ENCODE measurements at places on chromosomes 2 and 18.
A peak's percentile ranks its signal among the peaks of the same experiment; 100 is the strongest.

GRCh38 chr2:135709992-135710391, 31.7 kb upstream of the UBXN4 start:
- DNase-seq: peak; percentile 79

DNA sequence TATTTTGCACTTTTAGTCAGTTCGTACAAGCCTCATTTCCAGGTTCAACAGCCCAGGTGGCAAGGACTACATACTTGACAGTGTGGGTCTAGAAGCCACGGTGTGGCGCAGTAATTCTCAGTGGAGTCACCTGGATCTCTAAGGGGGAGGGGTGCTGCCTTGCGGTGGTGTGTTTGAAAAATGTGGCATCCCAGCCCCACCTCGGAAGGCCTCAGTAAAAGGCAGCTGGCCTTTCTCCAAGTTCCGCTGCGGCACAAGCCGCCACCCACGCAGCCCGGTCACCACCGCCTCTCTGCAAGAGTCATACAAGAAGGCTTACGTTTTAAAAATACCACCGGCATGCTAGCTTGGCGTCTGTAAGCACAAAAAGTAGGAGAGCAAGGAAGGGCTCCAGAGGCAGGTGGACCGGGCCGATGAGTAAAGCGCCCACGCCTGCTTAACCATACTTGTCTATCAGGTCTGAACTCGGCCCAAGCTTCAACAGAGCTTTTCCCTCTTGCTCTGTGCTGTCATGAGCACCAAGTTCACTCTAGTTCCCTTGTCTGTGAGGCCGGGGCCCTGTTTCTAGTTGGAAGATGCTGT, 49.5 kb downstream of the SPRED2 start:
- peak; percentile 79 for DNase-seq

- DNase-seq: no peak
Measured at GRCh38 chr18:37661478-37661877, 95.9 kb upstream of the CELF4 start.

GRCh38 chr2:221492636-221493035, 79.5 kb downstream of the EPHA4 start:
- no peak for DNase-seq

GRCh38 chr18:48543228-48543627, 4.4 kb downstream of the CTIF start:
- no peak for DNase-seq

- peak; percentile 95 for DNase-seq
Measured at GRCh38 chr2:795531-796041, 118.4 kb upstream of the TMEM18 start.

DNA sequence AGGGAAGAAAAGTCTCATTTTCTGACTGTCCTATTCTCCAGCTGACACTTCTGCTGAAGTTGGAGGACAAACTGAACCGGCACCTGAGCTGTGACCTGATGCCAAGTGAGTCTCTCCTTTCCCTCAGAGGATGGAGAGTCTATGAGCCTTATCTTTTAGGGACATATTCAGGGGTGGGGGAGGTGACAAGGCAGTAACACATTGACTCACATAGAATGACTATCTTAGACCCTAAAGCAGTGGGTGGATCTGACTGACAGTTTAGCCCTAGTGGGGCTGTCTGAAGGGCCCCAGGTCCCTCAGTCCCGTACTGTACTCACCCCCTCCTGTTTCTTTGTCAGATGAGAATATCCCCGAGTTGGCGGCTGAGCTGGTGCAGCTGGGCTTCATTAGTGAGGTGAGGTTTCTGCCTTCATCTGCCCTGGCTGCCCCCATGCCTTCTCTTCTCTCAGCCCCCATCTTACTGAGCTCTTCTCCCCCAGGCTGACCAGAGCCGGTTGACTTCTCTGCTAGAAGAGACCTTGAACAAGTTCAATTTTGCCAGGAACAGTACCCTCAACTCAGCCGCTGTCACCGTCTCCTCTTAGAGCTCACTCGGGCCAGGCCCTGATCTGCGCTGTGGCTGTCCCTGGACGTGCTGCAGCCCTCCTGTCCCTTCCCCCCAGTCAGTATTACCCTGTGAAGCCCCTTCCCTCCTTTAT, 805 bp upstream of the KRTCAP3 start:
- no peak for DNase-seq

DNA sequence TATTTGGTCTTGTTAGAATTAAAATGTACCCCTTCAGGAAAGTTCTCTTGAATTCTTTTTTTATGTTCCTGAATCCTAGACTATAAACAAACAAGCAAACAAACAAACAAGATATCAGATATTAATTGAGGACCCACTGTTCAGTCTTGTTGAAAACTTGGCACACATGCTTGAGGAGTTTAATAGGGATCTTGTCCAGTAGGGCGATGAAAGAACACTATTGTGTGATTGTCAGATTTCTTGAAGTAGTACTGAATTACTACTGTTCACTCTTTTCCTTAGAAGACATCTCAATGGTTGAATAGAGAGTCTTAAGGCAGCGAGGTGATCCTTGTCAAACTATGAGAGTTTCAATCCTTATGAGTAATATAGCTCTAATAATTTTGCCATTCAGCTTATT, 130.2 kb downstream of the PTPRM start:
- DNase-seq: no peak

All from tongue (tissue), 3 donors.